ENCODE measurements at places on chromosomes 2 and 18. TPM values are rescaled to one million over a fixed set of nuclear protein-coding genes. Genes with fewer than 3 reads are reported as not detected.

The IL36B gene
- not detected for total RNA-seq

The AGXT gene
- not detected for total RNA-seq

The SMYD1 gene
- not detected for total RNA-seq

The EPC2 gene
- 103 TPM for total RNA-seq

GRCh38 chr2:108404784-108405397, 27.1 kb downstream of the SULT1C4 start:
- no peak for DNase-seq

DNA sequence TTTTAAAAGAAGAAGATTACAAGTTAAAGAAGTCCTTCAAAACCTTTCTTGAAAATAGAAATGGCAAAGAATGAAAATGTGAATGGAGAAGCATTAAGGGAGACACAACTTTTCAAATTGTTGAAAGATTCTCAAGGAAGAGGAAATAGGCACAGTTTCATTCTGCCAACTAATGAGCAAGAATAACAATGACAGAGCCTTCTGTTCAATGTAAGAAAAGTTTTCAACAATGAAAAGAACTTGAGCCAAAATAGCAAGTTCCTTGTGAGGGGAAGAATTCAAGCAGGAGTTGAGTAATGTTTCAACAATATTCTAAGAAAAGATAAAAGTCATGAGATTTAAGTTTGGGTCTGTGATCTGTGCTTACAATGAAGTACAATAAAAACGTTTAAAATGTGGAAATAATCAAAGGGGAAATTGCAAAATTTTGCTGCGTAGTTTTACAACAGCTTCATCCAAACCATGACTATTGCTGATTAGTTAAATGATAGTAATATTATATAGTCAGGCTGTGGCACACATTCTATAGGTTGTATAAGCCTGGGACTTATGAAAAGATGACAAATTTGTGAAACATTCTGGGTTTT, 122.6 kb downstream of the METTL4 start:
- no peak for DNase-seq

The ST8SIA5 gene
- 10.8 TPM for total RNA-seq
